ENCODE measurements at places on chromosomes 1 and 21. TPM values are rescaled to one million over a fixed set of nuclear protein-coding genes. Genes with fewer than 3 reads are reported as not detected.

LY9 gene
- total RNA-seq: 120 TPM

LCE1D gene
- not detected for total RNA-seq

SSR2 gene
- 232 TPM for total RNA-seq

CLCN6 gene
- 21.3 TPM for total RNA-seq

CD53 gene
- total RNA-seq: 386 TPM

GRCh38 chr1:205792481-205792881 lies 17.2 kb upstream of the RAB29 start:
- no peak overlapping the region for H3K27ac ChIP-seq
- H3K36me3 ChIP-seq: peaks cover 28% of the 10 kb centered on the region
- no peak overlapping the region for H3K4me3 ChIP-seq
- DNase-seq: no peak

GRCh38 chr1:220732137-220732536 lies 16.0 kb upstream of the MTARC2 start:
- no peaks in the 10 kb centered on the region for H3K36me3 ChIP-seq
- H3K27ac ChIP-seq: no peak overlapping the region
- no peaks in the 10 kb centered on the region for H3K27me3 ChIP-seq
- H3K4me3 ChIP-seq: no peak overlapping the region

DNA sequence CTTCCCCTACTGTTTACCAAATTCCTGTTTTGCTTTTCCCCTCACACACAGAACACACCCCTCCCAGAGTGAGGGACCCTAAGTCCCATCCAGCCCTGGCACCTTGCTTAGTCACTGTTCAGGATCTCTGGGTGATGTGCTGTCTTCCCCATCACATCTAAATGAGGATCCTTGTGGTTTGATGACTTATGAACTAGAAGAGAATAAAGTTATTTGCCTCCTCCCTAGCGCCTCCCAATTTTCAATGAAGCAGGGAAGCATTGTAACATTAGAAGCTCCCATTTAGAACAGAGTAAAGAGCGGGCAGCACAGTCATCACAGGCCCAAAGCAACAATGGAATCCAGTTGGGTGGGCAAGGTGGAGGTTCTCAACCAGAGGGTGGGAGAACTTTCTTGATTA lies 27.0 kb downstream of the DISC1 start:
- no peaks in the 10 kb centered on the region for H3K27me3 ChIP-seq
- H3K36me3 ChIP-seq: no peaks in the 10 kb centered on the region
- no peak for DNase-seq
- no peak overlapping the region for H3K4me3 ChIP-seq
- no peak overlapping the region for H3K27ac ChIP-seq

DNA sequence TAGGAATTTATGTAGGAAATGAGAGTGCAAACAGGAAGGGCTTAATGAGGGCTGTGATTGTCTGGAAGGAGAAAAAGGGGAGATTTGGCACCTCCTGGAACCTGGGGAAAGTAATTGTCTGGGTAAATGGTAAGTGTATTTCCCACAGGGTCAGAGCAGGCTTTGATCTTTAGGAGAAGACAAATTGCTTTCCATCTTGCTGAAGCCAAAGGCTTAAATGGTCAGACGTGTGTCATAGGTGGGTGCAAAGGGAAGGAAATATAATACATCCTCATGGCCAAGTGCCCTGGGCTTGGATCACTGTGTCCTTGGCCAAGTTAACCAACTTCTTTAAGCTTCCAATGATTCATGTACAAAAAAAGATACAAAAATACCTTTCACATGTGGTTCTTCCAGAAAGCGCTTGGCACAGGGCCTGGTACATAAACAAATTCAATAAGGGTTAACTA lies 1.3 kb upstream of the DUSP23 start:
- no peaks in the 10 kb centered on the region for H3K36me3 ChIP-seq

- DNase-seq: no peak
- H3K4me3 ChIP-seq: no peak overlapping the region
- H3K27me3 ChIP-seq: no peaks in the 10 kb centered on the region
- H3K27ac ChIP-seq: no peak overlapping the region
Observed at GRCh38 chr21:32367158-32367557, 25.7 kb downstream of the URB1 start.

- DNase-seq: no peak
- no peak overlapping the region for H3K27ac ChIP-seq
Observed at GRCh38 chr1:118151312-118151937, 33.6 kb downstream of the SPAG17 start.

GRCh38 chr21:35926003-35926740 lies 134.2 kb downstream of the SETD4 start:
- H3K27me3 ChIP-seq: peaks cover 11% of the 10 kb centered on the region
- H3K27ac ChIP-seq: no peak overlapping the region
- H3K4me3 ChIP-seq: no peak overlapping the region
- no peak for DNase-seq
- no peaks in the 10 kb centered on the region for H3K4me1 ChIP-seq
- H3K36me3 ChIP-seq: no peaks in the 10 kb centered on the region
